Muscle of leg (tissue), 16 donors: ENCODE measurements at places on chromosomes 3 and 15.

GRCh38 chr3:141552440-141552991 lies 65.7 kb downstream of the RASA2 start:
- no peak for DNase-seq

GRCh38 chr3:187406927-187407326 lies 38.7 kb downstream of the RTP4 start:
- DNase-seq, result peak; percentile 27

GRCh38 chr15:26773067-26773877 lies 406 bp upstream of the GABRB3 start:
- DNase-seq, result peak; percentile 48

GRCh38 chr3:172965256-172965655 lies 175.8 kb downstream of the SPATA16 start:
- no peak for DNase-seq

DNA sequence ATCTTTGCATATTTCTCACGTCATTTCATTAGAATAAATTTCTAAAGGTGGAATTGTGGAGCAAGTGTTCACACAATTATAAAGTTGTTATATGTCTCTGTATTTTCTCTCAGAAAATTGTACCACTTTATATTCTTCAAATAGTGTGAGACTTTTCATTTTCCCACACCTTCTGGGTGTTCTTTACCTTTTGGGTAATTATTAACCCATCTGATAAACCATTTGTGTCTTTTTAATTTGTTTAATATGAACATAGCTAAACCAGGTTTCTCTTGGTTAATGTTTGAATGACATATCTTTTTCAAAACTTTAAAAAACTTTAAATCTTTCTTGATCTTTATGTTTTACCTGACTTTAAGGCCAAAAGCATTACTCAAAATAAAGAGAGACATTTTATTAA lies 40.5 kb downstream of the DZIP3 start:
- no peak for DNase-seq

DNA sequence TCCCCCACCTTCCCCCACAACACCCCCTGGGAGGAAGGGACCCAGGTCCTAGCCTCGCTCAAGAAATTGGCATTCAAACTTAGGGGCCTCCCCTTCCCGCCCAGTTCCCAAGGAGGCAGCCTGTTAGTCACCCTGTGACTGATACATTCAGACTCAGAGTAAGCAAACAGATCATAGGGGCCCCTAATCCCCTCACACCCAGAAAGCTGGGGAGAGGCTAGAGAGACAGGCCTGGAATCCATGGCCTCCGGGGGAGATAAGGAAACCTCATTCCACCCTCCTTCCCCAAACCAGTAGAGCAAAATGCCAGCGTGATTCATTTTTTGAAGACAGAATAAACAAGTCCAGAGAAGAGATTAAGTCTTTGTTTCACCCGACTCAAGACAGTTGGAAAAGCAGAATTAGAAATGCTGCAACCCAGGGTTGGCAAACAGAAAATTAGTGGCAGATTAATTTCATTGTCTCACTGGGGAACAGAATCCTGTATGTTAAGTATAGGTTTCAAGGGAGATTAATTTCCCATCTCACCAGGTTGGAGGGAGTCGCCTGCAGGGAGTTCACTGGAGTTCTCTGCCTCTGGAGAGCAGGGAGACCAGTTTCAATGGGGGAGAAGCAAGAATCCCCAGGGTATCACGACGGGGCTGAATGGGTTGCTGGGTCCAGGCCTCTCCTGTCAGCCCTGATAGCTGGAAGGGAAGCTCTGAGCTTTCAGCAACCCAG lies 268.3 kb downstream of the UACA start:
- no peak for DNase-seq

DNA sequence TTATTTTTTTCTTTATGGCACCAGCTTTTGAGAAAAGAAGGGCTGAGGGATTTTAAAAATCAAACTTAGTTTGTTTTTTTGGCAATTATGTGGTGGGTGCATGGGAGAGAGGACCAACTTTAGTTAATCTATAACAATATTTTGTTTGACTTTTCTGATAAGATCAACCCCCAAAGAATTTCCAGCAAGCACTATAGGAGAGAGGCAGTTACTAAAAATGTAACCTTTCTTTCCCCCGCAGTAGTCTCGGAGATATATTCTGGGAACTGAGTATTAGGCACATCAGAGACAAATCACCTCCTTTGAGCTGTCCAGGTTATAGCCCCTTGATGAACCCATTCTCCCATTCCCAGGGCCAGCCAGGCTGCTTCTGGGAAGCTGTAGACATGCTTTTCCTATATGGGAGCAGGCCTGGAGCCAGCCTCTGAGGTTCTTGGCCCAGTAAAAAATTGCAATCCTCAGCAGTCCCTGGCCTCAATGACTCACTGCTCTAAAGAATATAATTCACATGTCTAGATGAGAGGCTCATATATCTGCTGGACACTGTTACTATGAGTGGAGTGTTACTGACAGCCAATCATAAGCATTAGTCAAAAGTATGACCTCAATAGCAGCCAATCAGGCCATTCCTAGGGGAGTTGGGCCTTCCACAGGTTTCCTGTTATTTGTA lies 138.3 kb upstream of the AGBL1 start:
- peak; percentile 90 for DNase-seq
